Peyer's patch (tissue), 4 donors: ENCODE measurements at places on chromosomes 5 and 9. TPM values are rescaled to one million over a fixed set of nuclear protein-coding genes. Genes with fewer than 3 reads are reported as not detected.
A peak's percentile ranks its signal among the peaks of the same experiment; 100 is the strongest.

DNA sequence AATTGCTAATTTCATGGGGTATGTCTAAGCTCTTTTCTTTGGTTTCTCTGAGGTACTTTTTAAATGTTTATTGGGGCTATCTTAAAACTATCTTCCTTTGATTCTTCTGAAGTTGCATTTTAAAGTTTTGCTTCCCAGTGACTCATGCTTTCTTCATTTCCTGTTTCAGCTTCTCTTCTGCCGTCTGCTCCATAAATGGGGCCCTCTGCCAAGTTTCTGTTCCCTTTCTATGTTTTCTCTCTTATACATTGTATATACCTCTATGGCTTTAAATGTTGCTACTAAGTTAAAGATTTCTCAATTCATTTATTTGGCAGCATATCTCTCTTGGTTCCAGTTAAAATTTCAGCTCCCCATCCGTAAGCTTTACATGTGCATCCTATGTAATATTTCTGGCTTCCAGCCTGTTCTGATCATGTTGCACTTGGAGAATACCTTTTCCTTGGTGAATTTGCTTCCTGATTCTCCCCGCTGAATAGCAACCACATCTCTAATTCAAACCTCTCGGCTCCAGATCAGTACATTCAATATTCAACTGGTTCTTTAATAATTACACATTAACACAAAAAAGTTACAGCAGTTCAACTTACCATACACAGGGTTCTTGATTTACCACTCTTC lies 125.3 kb downstream of the ST8SIA4 start:
- H3K36me3 ChIP-seq = no peaks in the 10 kb centered on the region
- H3K4me3 ChIP-seq = no peak overlapping the region
- no peak for DNase-seq
- no peaks in the 10 kb centered on the region for H3K27me3 ChIP-seq

GRCh38 chr5:134071614-134072207 lies 42.8 kb upstream of the TCF7 start:
- peak overlapping the region; percentile 53 for H3K4me3 ChIP-seq
- H3K27ac ChIP-seq = no peak overlapping the region
- no peaks in the 10 kb centered on the region for H3K27me3 ChIP-seq
- H3K36me3 ChIP-seq = no peaks in the 10 kb centered on the region

Gene NUP214
- total RNA-seq = 159 TPM

DNA sequence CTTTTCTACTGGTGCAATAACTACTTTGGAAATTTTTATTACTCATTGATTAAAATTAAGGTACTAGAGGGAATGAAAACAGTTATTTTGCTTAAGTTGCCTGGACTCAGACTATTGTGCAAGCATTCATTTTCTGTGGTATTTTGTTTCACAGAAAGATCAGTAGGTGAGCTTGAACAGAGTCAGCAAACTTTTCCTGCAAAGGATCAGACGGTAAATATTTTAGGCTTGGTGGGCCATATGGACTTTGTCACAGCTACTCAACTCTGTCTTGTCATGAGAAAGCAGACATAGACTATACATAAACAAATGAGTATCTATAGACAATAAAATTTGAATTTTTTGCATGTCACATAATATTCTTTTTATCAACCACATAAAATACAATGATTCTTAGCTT lies 1036.4 kb downstream of the NR2F1-AS1 start:
- no peak overlapping the region for H3K27ac ChIP-seq
- no peaks in the 10 kb centered on the region for H3K4me1 ChIP-seq
- H3K4me3 ChIP-seq = no peak overlapping the region
- H3K36me3 ChIP-seq = no peaks in the 10 kb centered on the region

Gene KCNV2
- total RNA-seq = not detected

DNA sequence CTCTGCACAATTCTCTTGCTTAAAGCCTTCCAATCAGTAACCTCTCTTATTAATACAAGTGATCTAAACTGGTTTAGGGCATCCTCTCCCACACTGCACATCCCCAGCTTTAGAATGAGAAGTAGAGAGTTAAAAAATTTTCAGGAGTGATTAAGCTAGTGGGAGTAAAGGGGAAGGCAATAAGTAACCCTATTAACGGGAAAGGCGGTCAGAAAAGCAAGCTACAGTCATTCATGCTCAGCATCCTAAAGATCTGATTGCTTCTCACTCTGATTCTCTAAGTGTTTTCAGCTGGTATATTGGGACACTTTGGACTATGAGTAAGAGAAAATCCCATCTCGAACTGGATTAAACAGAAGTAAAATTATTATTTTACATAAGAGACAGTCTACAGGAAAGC lies 15.8 kb downstream of the CDH6 start:
- H3K27me3 ChIP-seq = no peaks in the 10 kb centered on the region
- H3K4me3 ChIP-seq = no peak overlapping the region
- H3K36me3 ChIP-seq = no peaks in the 10 kb centered on the region
- DNase-seq = no peak

GRCh38 chr9:3893519-3893918 lies 367.7 kb upstream of the RFX3 start:
- no peaks in the 10 kb centered on the region for H3K27me3 ChIP-seq
- no peaks in the 10 kb centered on the region for H3K4me1 ChIP-seq
- no peak for DNase-seq
- H3K36me3 ChIP-seq = no peaks in the 10 kb centered on the region
- no peak overlapping the region for H3K27ac ChIP-seq

DNA sequence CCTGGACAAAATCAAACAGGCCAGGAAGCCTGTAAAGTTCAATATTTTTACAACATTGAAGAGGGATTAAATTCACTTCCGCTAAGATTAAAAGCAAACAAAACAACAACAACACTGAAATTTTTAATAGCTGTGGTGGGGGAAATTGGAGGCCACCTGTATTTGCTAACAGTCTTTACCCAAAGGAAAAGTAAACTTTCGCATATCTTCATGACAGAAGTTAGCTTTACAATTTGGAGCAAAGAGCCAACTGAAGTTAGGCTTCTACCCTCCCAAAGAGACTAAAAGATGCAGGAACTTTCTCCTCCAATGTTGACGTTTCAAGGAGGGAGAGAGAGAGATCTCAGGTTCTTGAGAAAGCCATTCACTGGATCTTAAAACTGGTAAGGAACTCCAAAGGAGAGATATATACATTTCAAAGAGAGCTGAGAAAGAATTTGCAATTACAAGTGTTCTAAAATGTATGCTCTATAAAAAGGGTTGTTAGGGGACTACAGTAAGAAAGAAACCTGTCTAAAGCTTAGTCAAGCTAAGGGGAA lies 349.2 kb upstream of the CDH9 start:
- no peaks in the 10 kb centered on the region for H3K36me3 ChIP-seq
- H3K27me3 ChIP-seq = no peaks in the 10 kb centered on the region
- H3K4me3 ChIP-seq = no peak overlapping the region
- no peaks in the 10 kb centered on the region for H3K4me1 ChIP-seq

DNA sequence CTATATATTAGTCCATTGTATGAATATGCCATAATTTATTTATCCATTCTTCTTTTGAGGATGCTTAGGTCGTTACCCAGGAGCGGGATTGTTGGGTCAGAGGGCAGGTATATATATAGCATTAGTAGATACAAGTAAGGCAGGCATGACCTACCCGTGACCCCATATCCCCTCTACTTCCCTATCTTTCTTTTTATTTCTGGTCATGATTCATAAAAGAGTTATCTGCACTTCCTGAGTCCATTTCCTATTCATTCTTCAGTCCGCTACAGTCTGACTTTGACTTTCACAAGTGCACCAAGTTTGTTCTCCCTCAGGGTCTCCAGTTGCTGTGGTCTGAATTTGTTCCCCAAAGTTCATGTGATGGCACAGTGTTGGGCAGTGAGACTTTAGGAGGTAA lies 6.9 kb downstream of the RHOBTB3 start:
- no peaks in the 10 kb centered on the region for H3K4me1 ChIP-seq
- H3K27ac ChIP-seq = no peak overlapping the region
- H3K4me3 ChIP-seq = no peak overlapping the region
- DNase-seq = no peak
- H3K36me3 ChIP-seq = peaks cover 10% of the 10 kb centered on the region

DNA sequence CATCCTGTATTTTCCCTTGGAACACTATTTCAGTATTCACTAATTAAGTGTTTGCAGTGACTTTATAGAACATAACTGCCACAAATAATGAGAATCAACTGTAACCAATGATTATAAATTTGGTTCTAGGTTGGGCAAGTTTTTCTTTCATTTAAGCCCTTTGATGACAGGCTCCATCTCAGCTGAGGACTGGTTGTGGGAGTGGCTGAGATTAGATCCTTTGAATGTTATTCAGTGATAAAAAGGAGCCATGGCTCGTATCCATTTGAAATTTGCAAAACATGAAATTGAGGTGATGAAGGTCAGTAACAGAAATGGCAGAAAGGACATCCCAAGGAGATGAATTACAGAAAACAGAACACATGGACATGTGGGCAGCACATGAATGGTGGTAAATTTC lies 138.1 kb upstream of the PCA3 start:
- H3K4me1 ChIP-seq = no peaks in the 10 kb centered on the region
- H3K4me3 ChIP-seq = no peak overlapping the region
- no peaks in the 10 kb centered on the region for H3K36me3 ChIP-seq
- no peak overlapping the region for H3K27ac ChIP-seq

GRCh38 chr5:144033486-144033885 lies 137.0 kb downstream of the YIPF5 start:
- DNase-seq = no peak
- no peaks in the 10 kb centered on the region for H3K36me3 ChIP-seq
- H3K4me3 ChIP-seq = no peak overlapping the region
- no peaks in the 10 kb centered on the region for H3K4me1 ChIP-seq

Gene CD14
- total RNA-seq = 4.2 TPM

Gene EDIL3
- 18.2 TPM for total RNA-seq

Gene ZFR
- 33.5 TPM for total RNA-seq

Gene PRR16
- 3.3 TPM for total RNA-seq

Gene SIT1
- total RNA-seq = not detected

DNA sequence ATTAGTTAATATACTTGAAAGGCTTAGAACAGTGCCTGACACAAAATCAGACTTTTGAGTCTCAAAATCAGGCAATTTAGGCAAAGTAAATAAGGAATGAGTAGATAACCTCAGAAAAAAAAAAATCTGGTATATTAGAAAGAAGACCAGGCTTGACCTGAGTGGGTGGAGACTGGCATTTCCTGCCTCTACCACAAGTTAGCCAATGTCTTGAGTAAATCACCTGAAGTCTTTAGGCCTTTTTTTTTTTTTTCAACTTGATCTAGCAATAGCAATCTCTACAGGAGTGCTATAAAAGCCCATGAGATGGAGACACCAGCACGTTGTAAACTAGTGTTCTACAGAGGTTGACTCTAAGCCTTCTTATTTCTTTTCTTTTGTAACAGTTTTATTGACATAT lies 104.2 kb upstream of the RASEF start:
- DNase-seq = no peak
- H3K36me3 ChIP-seq = no peaks in the 10 kb centered on the region
- H3K4me3 ChIP-seq = no peak overlapping the region
- H3K4me1 ChIP-seq = no peaks in the 10 kb centered on the region

Gene PPIC
- 40.3 TPM for total RNA-seq

Gene ALDOB
- total RNA-seq = 9,366 TPM

DNA sequence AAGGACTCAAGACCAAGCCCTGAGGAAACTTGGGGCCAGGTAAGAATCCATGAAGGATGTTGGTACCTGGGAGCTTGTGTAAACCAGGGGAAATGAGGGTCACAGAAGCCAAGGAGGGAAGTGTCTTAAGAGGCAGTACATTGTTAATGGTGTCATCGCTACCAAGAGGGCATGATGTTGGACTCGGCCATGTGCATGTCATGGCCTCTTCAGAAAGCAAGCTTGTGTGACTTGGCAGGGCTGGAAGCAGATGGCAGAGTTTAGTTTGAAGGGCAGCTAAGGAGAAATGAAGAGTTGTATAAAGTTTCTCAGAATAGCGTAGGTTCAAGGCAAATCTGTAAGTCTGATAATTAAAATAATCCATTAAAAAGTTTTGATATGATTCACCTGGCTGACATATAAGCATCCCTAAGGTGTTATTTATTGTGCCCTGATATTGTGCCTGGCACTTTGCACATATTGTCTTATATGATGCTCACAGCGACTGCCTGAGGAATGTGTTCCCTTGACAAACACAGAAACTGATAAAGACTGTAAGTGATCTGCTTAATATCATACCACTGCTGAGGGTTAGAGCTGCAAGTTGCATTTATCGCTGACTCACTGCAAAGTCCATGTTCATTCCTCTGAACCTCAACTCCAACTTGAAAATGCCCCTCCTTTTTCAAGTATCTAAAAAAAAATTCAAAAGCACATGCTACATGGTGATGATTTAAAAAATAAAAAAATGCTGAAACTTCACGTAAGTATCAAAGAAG lies 81.3 kb upstream of the PTPN3 start:
- no peak overlapping the region for H3K27ac ChIP-seq
- H3K27me3 ChIP-seq = no peaks in the 10 kb centered on the region
- no peaks in the 10 kb centered on the region for H3K36me3 ChIP-seq
- no peak overlapping the region for H3K4me3 ChIP-seq

Gene IL5
- not detected for total RNA-seq

DNA sequence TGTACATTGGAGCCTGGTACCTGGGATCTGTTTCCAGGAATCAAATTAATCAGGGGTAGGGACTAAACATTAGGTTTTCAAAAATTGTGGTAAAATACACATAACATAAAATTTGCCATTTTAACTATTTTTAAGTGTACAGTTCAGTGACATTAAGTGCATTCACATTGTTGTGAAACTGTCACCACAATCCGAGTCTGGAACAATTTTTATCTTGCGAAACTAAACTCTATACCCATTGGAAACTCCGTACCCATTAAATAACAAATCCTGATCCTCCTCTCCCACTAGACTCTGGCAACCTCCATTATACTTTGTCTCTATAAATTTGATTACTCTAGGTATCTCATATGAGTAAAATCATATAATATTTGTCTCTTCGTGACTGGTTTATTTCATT lies 486.2 kb downstream of the GADD45G start:
- no peaks in the 10 kb centered on the region for H3K27me3 ChIP-seq
- no peak overlapping the region for H3K4me3 ChIP-seq
- H3K27ac ChIP-seq = no peak overlapping the region
- no peak for DNase-seq

Gene SNCB
- not detected for total RNA-seq

DNA sequence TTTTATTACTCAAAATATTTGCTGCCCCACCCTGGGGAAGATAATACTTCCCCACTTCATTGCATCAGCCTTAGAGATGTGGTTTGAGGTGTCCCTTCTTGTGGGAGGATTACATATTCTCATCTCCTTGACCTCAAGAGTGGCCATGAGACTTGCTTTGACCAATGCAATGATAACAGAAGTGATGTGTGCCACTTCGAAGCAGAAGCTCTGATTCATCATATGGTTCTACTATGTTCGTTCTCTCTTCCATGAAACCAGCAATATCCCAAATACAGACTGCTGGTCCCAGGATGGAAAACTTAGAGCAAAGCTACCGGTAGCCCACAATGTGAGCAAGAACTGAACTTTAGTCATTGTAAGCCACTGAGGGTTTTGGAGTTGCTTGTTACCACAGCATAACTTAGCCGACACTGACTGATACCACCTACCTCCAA lies 92.0 kb downstream of the THBS4 start:
- no peaks in the 10 kb centered on the region for H3K4me1 ChIP-seq
- no peak for DNase-seq
- no peaks in the 10 kb centered on the region for H3K27me3 ChIP-seq
- no peak overlapping the region for H3K27ac ChIP-seq

GRCh38 chr9:130107234-130107861 lies 53.6 kb downstream of the GPR107 start:
- peak; percentile 95 for DNase-seq
- no peak overlapping the region for H3K4me3 ChIP-seq
- H3K4me1 ChIP-seq = no peaks in the 10 kb centered on the region
- no peaks in the 10 kb centered on the region for H3K27me3 ChIP-seq
- peak overlapping the region; percentile 25 for H3K27ac ChIP-seq
